ENCODE measurements at places on chromosomes 2 and 18.

DNA sequence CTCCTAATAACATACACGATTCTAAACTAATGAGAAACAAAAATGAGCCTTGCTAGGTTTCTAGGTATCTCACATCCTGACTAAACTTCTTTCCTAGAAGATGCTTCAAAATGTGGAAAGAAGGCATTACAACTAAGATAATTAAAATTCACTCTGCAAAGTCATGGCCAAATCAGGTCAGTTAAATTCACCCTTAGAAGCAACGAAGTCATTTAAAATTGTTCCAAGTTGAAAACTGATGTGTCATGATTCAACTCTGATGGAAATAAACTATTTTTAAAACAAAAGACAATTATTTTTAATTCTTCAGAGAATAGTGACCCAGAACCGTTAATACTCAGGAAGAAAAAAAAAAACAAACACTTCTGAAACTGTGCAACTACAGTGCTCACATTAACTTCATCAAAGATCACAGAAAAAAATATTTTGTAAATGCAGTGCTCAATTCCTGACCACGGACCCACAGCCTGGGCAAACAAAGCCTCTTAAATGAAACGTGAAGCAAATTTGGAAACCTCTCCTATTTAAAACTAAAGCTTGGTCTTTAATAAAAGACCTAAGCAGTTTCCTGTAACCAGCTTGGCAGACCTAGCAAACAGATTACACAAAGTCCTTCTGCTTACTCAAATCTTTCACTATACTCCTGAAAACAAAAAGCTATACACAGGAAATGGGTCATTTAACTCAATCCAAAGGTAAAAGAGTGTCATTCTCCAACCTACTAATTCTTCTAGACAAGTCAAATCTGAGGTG lies 39.0 kb downstream of the CHN1 start:
- no peak for DNase-seq

DNA sequence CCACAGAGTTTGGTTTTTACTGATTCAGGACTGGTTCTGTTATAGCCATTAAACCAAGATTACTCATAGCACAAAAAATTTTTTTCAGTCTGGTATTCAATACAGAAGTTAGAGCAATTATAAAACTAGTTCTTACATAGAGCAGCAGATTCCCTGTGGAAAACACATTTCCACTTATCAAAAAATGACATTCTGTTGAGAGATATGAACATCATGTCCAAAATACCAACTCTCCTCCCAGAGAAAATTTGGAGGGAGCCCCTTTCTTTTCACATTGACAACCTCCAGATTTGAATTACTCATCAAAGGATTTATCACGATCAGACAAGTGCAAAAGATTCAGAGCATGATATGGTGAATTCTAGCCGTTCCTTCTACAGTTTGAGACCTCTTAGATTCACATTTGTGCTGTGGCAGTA lies 126.8 kb upstream of the SERPINE2 start:
- DNase-seq, result no peak

GRCh38 chr2:45340318-45340717 lies 270.7 kb downstream of the SRBD1 start:
- DNase-seq, result no peak

- no peak for DNase-seq
These were observed 95.0 kb downstream of the PID1 start for GRCh38 chr2:229176136-229176535.

DNA sequence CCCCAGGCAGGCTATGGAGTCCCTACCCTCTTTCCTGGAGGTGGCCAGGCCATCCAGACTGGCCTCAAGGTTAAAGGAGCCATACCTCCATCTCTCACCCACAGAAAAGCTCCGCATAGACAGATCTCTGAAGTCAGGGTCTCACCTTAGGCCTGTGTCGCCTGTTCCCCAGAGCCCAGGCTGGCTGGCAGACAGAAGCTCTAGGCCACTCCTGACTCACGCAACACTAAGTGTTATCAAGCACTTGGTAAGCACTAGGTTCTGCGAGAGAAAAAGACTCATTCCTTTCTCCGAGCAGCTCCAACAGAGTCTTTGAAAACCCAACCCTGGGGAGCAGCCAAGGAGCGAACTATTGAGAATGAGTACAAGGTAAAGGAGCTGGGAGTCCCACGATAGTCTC lies 6.1 kb downstream of the SMAD7 start:
- no peak for DNase-seq

- no peak for DNase-seq
These were observed 141.6 kb upstream of the SP3 start for GRCh38 chr2:174106736-174107135.

DNA sequence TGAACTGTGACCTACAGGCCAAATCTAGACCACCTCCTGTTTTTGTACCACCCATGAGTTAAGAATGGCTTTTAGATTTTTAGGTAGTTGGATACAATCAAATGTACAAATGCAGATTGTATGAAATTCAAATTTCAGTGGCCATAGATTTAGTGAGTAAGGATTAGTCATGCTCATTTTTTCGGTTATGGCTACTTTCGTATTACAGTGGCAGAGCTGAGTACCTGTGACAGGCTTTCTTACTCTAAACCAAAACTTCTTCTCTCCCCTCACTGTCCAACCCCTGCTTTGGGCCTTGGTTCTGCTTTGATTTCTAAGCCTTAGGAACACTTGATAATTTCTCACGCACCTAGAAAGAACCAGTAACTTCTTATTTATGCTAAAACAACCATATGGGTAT lies 82.1 kb downstream of the CDC42EP3 start:
- DNase-seq, result no peak

DNA sequence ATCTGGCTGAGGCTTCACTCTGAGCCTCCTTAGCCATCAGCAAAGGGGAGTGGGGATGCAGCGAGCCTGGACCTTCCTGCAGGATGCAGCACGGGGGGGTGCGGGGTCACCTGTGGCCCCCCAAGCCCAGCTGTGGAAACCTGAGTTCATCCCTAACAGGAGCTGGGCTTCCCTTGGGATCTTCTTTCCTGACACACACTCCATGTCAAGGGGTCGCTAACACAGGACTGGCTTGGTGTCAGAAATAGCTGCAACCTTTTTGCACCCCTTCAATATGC lies 174.7 kb downstream of the RTP5 start:
- DNase-seq, result no peak

DNA sequence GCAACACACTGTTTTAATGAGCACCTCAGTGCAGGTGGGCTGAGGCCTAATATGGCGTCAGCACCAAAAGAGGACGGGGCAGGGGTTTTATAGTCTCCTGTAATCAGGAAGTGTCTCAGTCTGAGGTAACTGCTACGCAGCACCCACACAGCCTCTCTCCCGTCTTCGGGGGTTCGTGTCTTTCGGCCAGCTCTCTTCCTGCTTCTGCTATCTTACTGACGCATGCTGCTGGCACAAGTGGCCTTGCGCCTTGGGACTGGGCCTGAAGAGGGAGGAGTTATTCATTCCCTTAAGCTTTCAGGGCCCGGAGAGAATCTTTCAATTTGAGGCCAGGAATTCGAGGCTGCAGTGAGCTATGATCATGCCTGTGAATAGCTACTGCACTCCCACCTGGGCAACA lies 14.5 kb upstream of the PAPOLG start:
- no peak for DNase-seq

DNA sequence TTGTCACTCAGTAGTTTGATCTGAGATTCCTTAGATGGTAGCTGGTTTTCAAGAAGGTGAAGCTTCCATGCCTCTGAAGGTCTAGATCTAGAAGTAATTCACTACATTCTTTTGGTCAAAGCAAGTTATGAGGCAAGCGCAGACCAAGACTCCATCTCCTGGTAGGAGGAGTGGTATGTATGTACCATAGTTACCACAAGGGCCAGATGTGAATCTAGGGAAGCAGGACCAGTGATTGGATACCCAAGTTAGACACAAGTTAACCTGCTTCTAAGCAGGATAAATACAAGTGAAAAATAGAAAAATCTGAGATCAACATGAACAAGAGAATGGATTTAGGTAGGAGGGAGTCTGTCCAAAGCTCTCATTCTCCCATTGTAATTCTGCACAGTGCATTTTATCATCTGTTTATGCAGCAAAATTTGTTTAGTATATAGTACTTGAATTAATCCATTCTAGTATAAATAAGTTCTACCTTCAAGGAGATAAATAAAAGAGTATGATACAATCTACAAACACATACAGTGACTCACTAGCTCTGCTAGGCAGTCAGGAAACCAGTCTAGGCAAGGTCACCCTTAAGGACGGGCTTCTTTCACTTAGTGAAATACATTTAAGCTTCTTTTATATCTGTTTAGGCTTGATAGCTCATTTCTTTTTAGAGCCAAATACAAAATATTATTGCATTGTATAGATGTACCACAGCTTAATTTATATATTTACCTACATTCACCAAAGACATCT lies 14.2 kb upstream of the DOCK10 start:
- no peak for DNase-seq

- no peak for DNase-seq
These were observed at the start of gene SERPINB10 for GRCh38 chr18:63907664-63908063. SERPINB10 (plus strand) TSS chr18:63907958; CDS start chr18:63915511, 7,553 bp downstream.

DNA sequence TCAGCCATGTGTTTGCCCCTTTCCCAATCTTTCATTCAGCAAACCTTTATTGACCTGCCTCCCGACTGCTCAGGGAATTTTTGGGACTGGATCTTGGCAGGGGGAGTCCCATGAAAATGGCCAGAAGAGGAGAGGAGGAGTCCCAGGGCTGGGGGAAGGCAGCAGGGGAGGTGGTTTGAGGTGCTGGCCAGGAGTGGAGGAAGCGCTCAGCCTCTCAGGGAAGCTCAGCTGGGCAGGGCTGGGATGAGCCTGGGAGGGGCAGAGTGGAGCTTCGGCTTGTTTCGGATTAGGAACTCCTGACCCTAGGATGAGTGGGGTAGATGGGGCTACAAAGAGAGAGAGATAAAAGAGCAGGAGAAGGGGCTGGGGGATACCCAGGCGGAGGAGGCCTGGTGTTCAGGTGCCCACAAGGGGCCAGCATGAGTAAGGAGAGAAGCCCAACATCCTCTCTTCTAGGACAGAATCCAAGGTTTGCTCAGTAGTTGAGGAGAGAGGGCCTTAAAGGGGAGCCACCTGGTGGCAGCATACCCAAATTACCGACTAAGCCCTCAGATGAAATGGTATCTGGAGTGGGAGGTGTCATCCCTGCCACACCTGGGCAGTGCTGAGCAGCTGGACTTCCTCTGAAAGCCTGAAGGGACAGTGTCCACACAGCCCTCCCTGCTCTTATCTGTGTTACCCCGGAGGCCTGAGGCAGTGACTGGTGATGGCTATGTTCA lies 91.1 kb downstream of the INHBB start:
- peak; percentile 64 for DNase-seq

GRCh38 chr2:98556344-98557033 lies 51.8 kb downstream of the COA5 start:
- peak; percentile 60 for DNase-seq

All from GM19239 (cell line).